ENCODE measurements at places on chromosomes 4 and X.

DNA sequence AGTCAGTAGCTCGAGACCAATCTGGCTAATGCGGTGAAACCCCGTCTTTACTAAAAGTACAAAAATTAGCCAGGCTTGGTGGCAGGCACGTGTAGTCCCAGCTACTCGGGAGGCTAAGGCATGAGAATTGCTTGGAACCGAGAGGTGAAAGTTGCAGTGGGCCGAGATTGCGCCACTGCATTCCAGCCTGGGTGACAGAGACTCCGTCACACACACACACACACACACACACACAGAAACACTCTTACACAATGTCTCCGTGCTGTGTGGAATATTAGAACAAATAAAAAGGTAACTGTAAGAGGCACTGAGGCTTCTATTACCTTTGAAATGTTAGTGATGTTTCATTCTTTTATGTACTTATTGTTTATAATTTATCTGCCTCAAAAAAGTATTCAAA is 326.6 kb downstream of the GPAT3 start:
- no peak for DNase-seq

- no peak for DNase-seq
Observed at GRCh38 chr4:114286262-114286810, 306.9 kb upstream of the ARSJ start.

GRCh38 chr4:129218360-129218759 is 122.4 kb downstream of the C4orf33 start:
- DNase-seq = no peak

DNA sequence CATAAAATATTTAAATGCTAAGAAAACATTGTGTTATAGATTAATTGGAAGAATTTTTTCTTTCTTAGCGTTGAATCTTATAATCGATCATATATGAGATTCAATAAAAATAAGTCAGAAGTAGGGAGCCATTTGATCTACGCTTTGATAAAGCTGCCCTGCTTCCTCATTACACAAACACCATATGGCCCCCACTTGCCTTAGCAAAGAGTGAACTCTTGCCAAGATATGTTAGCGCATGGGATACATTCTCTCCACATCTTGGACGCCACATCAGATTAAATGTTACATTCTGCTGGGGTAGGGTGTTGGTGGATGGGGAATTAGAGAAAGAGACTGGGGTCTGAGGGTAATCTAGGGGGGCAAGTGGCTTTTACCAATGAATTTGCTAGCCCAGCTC is 207.7 kb upstream of the MID1 start:
- DNase-seq = no peak

DNA sequence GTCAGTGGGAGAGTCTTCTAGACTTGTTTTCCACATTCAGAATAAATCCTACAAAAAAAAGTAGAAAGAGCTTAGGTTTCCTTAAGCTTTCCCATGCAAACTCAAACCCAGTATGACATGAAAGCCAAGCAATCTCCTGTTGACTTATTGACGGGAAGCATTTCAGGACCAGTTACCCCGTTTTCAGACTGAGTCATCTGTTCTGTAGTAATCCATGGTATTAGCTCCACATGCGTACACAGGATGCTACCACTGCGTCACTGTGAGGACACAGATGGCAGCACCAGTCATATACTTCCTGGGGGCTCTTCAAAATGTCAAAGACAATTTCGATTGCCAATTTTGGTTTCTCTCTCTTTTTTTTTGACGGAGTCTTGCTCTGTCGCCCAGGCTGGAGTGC is 224.9 kb upstream of the MAD2L1 start:
- DNase-seq = no peak

GRCh38 chrX:45598861-45599260 is 398.2 kb upstream of the DIPK2B start:
- DNase-seq = no peak

DNA sequence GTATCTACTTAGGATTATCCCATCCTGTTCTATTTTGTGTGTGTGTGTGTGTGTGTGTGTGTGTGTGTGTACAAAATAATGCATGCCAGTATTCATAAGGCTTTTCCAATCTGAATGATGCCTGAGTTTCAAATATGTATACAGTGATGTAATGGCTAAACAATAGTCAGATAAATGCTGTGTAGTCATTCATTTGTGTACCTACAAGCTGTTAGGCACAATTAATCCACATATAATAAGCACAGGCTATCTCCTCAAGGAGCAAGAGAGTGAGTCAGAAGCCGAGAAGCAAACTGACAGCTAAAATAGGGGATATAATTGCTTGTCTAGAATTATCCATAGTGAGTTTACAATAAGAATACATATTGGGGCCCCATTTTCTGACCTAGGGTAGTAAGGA is 15.7 kb downstream of the DMD start:
- DNase-seq = no peak

DNA sequence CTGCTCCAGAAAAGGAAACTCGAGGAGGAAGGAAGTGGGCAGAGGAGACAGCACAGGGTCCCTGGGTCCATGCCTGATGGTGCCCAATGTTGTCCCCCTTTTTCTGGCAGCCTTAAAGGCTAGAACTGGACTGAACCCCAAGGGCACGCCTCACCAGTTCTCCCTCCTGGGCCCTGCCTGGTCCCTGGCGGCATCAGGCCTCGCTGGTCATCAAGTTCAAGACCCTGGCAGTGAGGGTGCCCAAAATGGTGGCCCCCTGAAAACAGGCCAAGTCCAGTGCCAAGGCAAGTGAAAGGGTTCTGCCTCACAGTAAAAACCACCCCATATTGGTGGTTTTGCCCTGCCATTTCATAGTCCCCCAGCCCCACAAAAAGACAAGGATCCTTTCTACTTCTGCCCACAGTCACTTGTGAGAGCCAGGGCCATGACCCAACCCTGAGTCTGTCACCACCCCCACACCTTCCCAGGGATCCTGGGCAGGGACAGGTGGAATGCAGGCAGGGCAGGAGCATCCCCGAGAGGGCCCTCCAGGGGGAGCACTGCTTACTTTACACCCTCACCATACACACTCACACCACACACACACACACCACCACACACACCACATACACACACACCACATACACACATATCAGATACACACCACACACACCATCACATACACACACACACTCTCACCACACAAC is 107.6 kb downstream of the DCTD start:
- DNase-seq = no peak

DNA sequence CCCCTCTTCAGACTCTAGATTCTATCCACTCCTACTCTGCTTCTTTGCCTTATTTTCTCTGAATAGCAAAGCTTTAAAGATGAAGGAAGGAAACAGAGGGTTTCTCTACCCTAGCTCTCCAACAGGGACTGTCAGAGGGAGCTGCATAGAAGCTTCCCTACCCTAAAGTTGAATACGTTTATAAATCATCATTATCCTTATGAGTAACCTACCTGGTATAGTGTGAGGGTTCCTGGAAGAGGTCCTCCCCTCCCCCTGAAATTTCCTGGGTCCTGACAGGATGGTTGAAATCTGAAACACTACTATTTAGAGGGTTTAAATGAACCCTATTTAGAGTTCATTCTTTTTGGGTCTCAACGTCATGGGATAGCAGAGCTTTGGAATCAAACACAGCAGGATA is 187.0 kb upstream of the RBPJ start:
- no peak for DNase-seq

DNA sequence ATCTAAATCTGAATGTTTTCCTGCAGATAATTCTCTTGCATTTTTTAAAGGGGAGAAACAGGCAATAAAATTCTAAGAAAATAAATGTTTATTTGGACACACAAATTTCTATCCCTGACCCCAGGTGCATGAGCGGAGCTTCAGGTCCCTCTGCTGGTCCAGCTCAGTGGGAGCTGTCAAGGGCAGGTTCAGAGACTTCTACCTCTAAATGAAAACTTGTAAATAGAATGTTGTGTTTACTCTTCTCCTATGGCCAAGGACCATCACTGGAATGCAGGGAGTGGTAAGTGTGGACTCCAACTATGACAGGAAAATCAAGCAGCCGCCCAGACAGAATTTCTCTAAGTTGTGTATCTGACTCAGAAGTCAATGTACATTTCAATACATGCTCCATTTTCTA is 148.6 kb upstream of the TTC29 start:
- DNase-seq = no peak

- no peak for DNase-seq
Observed at GRCh38 chrX:35617836-35618235, 180.3 kb upstream of the MAGEB16 start.

DNA sequence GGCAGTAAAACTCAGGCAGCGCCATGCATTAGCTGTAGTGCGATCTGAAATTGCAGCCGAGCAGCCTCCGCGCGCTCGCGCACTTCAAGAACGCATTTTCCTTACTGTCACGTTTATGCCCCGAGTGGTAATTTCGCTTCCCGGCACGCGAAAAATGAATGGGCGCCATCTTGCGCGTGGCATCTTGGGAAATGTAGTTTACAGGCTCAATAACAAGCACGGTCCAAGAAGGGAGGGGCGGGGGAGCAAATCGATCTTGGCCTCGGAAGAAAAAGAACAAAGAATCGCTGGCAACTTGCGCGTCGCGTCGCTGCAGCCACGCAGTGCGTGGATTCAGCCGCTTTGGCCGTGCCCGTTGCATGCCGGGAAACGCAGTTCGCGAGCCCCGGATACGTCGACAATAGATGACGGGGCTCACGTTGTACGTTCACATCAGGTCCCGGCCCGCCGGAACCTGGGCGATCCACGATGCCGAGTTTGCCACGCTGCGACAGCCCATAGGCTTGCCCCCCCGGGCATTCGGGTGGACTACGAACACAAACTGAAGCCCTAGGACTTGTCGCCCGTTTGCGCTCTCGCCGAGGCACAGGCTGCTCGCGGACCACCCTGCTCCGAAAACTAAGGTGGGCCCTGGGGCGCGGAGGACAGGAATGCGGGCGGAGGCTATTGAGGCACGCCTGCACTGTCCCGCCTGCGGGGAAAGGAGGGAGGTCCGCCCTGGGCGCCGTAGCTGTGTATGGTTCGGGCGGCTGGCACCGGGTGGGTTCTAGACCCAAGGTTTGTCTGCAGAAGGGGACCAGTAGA is at the start of gene FTSJ1:
TSS of gene FTSJ1 (plus strand) at position 426 of the 804 bp plus-strand sequence. CDS start 1,849 bp downstream, outside the sequence.
- peak; percentile 67 for DNase-seq

GRCh38 chr4:168509786-168510185 is 12.9 kb downstream of the PALLD start:
- no peak for DNase-seq

- DNase-seq = no peak
Observed at GRCh38 chrX:136861877-136862276, 18.6 kb downstream of the RBMX start.

DNA sequence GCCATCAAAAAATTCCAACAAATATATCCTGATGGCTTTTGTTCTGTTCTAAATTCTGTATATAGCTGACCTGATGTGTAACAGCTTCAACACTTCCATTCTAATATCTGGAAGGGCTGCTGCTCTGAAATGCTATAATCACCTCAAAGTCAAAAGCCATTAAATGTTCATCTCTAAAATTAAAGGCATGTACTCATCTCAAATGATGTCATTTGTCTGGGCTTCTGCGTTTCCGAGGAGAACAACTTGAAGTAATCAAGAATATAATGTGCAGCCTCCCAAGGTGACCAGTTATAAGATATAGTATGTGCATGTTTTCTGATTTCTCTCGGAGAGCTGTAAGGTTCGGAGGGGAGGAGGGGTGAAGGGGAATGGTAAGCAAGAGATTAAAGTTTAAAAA is 237.6 kb downstream of the SCFD2 start:
- DNase-seq = no peak

GRCh38 chr4:158540125-158540907 is 18.6 kb downstream of the RXFP1 start:
- no peak for DNase-seq

- DNase-seq = no peak
Observed at GRCh38 chr4:88528861-88529260, 5.3 kb upstream of the PYURF start.

- DNase-seq = no peak
Observed at GRCh38 chr4:74777531-74777930, 16.8 kb downstream of the BTC start.

DNA sequence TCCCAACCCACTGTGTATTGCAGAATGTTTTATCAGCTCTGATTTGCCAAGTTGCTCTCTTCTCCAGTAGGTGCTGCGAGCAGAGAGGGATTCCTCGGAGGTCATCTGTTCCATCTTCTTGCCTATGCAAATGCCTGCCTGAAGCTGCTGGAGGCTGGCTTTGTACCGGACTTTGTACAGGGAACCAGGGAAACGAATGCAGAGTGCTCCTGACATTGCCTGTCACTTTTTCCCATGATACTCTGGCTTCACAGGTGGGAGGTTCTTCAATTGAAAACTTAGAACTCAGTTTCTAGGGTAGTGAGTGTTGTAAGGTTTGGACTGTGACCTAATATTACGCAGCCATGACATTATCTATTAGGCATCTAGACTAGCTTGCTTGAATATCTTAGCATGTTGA is 24.9 kb downstream of the AR start:
- no peak for DNase-seq

DNA sequence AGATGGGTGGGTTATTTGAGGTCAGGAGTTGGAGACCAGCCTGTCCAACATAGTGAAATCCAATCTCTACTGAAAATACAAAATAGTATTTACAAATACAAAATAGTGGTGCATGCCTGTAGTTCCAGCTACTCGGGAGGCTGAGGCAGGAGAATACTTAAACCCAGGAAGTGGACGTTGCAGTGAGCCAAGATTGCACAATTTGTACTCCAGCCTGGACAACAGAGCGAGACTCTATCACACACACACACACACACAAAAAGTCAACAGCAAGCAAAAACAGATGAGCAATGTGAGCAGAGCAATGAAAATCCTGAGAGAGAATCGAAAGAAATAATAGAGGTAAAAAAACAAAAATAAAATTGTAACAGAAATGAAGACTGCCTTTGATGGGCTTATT is 168.8 kb downstream of the PCDH18 start:
- DNase-seq = no peak
